ENCODE measurements at places on chromosomes 2 and 18.

DNA sequence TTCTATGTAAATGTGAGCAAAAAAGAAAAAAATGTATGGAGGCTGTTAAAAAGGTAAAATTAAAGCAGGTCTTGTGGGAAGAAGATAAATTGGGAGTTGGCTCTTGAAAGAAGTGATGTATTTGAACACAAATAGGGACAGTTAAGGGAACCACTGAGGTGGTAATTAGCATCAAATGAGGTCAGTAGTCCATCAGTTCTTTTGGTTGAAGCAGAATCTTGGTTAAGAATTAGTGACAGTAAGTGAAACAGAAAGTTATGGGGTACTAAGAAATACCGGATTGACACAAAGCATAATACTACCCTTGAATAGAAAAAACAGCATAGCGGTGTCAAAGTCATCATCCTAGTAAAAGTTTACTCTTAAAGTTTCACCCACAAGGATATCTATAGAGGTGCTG lies 352.6 kb upstream of the VRK2 start:
- no peak for DNase-seq

DNA sequence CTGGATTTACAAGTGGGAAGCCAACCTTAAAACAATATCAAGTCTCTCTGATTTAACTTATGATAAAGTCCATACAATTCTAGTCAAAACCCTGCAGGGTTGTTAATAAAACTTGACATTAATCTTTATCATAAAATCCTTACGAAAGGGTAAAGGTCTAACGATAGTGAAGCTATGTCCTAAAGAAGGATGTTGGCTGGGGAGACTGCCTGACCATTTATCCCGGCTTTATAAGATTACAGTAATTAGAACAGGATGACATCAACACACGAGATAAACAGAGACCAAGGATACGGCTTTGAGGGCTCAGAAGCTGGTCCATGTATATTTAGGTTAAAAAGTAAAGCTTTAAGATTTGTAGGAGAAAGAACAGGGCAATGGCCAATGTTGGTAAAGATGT lies 189.0 kb upstream of the COPS8 start:
- no peak for DNase-seq

GRCh38 chr2:192186806-192187205 lies 7.9 kb downstream of the TMEFF2 start:
- DNase-seq: no peak

- no peak for DNase-seq
Observed at GRCh38 chr2:26575836-26576564, 65.2 kb downstream of the CIB4 start.

- no peak for DNase-seq
Observed at GRCh38 chr2:126600742-126601141, 55.2 kb upstream of the GYPC start.

- DNase-seq: no peak
Observed at GRCh38 chr2:64213532-64214275, 69.5 kb upstream of the PELI1 start.

DNA sequence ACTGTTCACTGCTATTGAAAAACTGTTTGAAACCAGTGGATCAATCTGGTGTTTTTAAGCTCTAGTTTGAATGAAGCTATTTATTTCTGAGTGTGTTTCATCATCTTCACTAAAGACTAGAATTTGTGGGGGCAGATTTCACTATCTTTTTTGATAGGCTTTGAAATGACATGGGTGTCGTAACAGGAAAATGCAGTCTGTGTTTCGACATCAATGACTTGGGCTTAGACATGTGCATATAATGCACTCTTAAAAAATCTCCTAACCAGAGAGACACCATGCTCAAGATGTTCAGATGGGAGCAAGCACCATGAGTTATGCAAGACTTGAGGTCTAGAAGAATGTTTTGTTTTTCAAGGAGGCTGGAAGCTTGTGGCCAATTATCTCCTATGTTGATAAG lies 221.6 kb downstream of the GPD2 start:
- DNase-seq: no peak

- no peak for DNase-seq
Observed at GRCh38 chr2:226771067-226771466, 28.6 kb downstream of the IRS1 start.

DNA sequence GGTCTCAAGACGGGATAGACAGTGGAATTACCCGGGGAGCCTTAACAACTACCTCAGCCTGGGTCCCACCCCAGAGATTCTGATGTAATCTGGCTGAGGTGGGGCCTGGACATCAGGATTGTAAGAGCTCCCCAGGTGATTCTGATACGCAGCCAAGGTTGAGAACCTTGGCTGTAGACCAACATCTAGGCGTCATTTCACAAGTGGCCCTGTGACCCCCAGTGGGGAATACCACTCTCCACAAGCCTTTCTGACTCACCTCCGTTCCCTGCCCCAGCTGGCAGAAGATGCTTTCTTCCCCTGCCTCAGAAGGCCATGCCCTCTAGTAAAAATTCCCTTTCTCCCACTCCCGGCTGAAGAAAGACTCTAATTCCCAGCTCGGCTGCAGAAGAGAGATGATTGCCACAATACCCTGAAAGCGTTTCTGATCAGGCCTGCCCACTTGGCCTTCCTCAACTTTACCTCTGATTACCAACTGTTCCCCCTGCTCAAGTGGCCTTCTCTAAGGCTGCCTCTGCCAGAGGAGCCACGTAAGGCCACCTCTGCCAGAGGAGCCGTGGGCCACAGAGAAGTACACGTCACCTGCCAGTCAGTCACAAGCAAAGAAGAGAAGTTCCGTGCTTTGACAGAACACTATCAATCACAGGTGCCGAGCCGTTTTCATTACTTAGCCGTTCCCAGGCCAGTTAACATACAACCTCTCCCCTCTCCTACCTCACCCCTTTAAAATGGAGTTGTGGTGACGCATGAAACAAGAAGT lies 116.8 kb upstream of the PKDCC start:
- DNase-seq: no peak

GRCh38 chr18:10515456-10515855 lies 10.4 kb upstream of the NAPG start:
- no peak for DNase-seq

- DNase-seq: no peak
Observed at GRCh38 chr2:23769364-23769763, 157.6 kb downstream of the ATAD2B start.

GRCh38 chr2:171217330-171217729 lies 56.6 kb upstream of the TLK1 start:
- DNase-seq: no peak

DNA sequence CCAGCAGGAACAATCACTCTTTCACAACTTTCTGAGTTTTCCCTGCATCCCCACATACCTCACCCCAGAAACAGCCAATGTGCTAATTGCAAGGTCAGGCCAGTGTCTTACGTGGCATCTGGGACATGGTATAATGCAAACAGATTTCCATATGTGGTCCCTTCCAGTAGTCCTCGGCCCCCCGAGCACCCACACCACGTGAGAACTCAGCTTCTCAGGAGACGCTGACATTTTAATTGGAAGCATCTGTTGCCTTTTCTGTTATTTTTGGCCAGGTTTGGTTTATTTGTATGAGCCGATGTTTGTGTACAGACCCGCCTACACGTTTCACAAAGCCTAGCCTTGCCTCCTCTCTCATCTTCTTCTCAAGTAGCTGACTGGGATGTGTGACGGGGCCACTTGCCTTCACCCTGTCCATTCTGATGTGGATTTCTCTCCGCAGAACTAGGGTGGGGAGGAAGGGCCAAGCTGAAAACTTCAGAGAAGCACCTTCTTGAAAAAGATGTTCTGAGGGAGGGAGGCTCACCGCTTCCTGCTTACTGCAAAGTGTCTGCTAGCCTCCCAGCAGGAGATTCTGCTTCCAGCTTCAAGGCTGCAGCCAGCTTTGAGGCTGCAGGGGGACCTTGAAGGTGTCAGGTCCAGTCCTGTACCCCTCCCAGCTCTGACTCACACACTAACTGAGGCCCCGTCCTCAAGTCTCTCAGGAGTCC lies 109.6 kb upstream of the SLC14A2 start:
- DNase-seq: no peak

DNA sequence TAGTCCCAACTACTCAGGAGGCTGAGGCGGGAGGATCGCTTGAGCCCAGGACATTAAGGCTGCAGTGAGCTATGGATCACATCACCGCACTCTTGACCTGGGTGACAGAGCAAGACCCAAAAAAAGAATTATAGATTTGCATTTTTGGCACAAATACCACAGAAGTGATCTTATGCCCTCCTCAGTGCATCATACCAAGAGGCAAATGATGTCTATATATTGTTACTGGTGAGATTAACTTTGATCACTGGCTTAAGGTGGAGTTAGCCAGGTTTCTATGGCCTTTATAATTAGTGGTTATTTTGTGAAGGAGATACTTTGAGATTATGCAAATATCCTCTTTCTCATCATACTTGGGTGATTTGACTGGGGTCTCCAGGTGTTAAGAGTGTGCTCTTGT lies 22.1 kb upstream of the CATIP start:
- DNase-seq: no peak

DNA sequence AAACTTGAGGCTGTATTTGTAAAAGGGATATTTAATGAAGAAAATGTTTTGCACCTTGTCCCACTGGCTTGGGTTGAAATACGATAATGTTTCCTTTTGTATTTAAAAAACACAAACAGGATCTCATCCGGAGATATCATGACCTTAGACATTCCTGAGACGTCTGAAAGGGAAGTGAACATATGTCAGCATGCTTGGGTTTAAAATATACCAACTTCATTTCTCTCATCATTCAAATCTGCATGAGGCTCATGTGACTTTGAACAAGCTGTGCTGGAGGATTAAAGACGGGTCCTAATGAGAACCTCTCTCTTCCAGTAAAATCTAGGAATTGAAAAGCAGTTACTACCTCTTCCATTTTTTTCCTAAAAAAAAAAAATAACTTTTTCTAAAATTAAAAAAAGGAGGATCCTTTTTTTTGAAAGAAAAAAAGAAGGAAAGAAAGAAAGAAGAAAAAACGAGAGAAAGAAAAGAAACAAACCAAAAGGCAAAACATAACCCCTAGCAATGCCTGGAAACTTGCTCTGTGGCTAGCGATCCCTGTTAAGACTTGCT lies 106.8 kb upstream of the ZFP36L2 start:
- no peak for DNase-seq

- DNase-seq: no peak
Observed at GRCh38 chr2:5394223-5394622, 298.0 kb upstream of the SOX11 start.

GRCh38 chr2:187105218-187105617 lies 256.2 kb upstream of the ZSWIM2 start:
- no peak for DNase-seq

DNA sequence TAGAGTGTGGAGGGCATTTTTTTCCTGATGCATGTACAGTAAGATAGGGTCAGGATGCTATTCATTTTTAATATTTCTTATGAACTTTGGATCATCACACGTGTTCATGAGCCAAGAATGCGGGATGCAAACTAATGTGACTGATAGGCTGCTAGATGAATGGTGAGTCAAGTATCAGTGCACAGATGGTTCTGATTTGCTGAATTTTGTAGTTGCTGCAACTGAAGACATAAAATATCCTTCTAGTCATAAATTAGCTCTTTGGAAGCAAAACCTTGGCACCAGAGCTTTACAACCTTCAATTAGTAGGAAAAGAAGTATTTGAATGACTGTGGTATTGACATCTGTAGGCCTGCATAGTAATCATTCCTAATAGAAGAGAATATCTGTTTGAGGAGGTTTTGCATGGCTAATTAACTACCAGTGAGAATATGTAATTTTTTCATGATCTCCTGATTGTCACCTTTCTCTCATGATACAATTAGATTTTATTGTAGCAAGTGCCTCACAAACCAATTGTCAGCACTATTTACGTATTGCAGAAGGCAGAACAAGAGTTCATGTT lies 94.0 kb downstream of the VRK2 start:
- DNase-seq: no peak

- no peak for DNase-seq
Observed at GRCh38 chr2:5978131-5978751, 286.1 kb downstream of the SOX11 start.

DNA sequence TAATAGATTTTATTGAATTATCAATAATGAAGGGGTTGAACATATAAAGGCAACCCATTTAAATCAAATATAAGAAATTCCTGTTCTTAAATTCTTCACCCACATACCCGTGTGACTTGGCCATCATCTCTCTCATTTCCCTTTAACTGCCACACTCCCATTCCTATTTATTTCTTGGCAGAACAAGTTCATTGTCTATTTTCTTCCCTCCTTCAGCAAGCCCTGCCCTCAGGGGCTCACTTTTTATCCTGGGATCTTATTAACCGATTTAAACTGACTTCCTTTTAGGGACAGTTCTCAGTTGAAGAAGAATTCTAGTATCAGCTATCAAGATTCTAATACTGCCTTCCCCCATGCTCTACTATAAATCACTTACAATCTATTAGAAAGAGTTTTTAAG lies 123.2 kb downstream of the FTCDNL1 start:
- DNase-seq: no peak

- DNase-seq: no peak
Observed at GRCh38 chr2:141280037-141280436, 850.8 kb downstream of the LRP1B start.

DNA sequence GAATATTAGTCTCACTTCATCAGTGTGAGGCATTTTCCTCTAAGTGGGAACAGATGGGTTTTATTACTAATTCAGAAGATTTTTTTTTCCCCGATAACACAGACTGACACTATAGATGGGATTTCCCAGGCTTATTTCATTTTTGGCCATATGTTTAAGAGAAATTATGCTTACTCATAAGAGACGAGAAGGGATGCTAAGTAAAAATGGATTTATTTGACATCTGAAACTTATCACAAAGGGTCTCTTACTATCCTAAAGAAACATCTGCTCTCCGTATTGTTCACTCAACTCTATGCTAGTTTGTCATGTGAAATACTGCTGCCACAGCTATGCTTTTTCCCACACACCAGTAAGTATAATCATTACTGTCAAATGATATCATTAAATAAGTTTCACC lies 1476.3 kb downstream of the LRP1B start:
- DNase-seq: no peak

DNA sequence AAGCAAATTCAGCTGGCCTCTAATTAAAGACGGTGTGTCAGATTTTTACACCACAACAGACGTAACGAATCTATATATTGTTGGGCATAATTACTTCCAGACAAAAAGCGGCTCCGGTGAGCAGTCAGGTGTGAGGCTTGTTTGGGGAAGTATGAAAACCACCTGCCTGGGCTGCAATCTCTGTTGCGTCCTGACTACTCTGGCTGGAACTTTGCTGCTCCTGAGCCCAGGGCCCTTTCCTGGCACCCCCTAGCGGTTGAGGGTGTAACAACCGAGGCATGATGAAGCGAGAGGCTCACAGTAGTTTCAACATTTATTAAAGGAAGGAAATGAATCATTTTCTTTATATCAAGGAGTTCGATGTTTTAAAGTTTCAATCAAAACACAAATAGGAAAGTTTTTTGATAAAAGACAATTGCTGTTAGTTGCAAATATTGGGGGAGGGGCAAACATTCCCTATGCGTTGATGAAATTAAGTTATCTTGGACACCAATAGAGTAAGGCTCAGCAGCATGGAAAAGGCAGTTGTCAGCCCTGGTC lies 10.6 kb upstream of the ITGB6 start:
- peak; percentile 37 for DNase-seq

- no peak for DNase-seq
Observed at GRCh38 chr2:105344704-105345345, 7.5 kb downstream of the C2orf49 start.
